NCI-H526 treated with DMSO at 0.1 percent for 48 hours (cell line): ENCODE measurements at places on chromosomes 7 and 10.

- DNase-seq, result no peak
These were observed 1.8 kb downstream of the LFNG start for GRCh38 chr7:2521341-2521745.

DNA sequence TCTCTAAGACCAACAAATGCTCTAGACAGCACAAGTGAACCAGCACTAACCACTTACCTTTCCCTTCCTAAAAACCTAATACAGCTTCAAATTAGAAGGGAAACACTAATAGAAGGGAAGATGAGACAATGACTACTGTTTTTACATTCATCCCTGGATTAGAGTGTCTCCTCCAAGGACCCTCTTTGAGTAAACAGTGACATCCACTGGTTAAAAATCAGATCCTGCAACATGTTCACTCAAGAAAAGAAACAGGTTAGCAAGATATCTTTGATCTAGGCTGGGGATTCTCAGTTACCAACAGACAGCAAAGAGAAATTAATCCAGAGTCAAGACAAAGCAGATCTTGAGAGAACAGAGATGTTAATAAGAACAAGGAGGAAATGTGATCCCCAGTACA is 177.7 kb upstream of the GHITM start:
- no peak for DNase-seq

GRCh38 chr7:35331730-35332678 is 78.1 kb upstream of the TBX20 start:
- no peak for DNase-seq

- DNase-seq, result no peak
These were observed 111.6 kb downstream of the ACTR3B start for GRCh38 chr7:152871005-152871677.

DNA sequence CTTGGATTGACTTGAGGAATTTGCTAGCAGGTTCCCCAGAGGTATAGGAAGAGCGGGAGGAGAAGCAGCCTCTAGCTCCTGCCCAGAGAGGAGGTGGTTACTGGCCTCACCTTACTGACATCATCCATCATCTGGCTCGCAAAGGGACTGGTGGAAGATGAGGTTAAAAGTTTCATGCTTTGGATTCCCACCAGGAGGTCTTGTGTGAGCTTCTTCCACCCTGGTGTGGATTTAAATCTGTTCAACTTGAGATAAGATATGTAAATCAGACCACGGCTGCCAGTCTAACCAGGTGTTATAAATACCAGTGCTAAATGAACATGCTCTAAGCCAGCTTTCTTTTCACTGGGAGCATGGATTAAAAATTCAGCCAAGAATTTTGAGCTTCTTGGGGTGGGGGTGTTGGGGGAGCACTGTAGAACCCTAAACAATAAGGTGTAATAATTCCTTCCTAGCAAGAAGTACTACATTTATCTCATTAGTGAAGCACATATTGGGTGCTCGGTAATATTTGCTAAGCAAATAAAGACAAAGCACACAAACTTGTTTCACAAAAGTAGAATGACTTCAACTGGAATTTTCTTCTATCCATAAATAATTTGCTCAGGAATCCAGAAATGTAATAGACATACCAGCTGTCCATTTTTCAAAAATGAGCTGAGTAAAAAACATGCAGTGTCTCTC is 7.8 kb downstream of the PROSER2 start:
- DNase-seq, result no peak

DNA sequence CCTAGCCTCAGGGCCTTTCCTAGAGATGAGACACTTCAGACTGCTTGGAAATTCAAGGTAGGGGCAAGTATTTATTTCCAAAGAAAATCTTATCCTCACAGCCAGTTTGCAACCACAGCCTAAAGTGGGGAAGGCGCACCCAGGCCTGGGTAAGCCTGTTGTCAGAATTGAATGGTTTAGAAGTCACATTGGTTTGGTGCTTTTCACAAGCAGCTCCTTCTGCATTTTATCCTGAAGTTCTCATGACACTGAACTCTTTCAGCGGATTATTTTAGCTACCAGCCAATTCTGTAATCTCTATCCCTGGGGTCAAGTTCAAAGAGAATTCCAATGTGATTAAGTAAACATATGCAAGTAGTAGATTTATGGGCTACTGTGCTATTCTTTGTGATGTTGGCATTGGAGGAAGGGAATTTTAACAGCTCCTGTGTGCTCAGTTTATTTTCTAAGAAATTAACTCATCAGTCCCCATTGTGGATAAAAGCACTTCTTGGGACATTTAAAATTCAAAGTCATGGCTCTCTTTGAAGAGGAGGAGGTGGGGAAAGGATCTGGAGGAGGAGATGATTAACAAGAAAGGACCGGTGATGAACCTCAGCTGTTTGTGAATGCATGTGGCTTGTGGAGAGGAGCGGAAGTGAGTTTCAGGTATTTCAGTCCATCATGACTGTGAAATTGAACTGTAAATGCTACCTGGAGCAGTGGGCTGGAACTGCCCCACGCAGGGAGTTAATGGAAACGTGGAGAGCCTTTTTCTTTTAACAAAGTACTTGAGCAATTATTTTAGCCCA is 90.2 kb upstream of the CACUL1 start:
- no peak for DNase-seq

DNA sequence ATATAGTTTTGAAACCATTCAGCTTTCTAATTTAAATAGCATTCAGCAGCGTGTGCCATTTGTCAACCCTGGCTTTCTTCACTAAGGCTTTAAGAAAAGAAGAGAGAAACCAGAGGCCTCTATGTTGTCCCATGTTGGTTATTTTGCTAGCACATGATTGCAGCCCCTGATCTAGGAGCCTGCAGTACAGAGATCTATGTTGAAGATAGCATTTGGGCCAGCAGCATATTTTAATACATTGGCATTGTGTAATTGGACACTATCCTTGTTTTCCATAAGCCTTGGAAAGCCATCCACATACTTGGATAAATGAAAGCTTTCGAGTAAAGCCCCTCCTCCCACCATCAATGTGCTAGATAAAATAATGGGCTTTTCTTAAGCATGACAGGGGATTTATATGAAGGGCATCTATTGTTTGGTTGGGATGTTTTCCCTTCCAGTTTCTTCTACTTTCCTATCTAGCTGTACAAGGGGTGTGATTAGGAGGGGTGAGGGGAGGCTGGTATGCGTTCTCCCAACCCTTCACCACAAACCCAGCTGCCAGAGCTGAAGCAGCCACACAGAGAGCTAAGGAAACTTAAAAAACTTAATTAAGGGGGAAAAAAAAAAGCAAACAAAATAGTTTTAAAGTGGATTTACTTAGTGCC is 23.1 kb upstream of the SDHAF3 start:
- peak; percentile 88 for DNase-seq
